Mammary epithelial cell (primary cell): ENCODE measurements at places on chromosomes 2 and 18.

DNA sequence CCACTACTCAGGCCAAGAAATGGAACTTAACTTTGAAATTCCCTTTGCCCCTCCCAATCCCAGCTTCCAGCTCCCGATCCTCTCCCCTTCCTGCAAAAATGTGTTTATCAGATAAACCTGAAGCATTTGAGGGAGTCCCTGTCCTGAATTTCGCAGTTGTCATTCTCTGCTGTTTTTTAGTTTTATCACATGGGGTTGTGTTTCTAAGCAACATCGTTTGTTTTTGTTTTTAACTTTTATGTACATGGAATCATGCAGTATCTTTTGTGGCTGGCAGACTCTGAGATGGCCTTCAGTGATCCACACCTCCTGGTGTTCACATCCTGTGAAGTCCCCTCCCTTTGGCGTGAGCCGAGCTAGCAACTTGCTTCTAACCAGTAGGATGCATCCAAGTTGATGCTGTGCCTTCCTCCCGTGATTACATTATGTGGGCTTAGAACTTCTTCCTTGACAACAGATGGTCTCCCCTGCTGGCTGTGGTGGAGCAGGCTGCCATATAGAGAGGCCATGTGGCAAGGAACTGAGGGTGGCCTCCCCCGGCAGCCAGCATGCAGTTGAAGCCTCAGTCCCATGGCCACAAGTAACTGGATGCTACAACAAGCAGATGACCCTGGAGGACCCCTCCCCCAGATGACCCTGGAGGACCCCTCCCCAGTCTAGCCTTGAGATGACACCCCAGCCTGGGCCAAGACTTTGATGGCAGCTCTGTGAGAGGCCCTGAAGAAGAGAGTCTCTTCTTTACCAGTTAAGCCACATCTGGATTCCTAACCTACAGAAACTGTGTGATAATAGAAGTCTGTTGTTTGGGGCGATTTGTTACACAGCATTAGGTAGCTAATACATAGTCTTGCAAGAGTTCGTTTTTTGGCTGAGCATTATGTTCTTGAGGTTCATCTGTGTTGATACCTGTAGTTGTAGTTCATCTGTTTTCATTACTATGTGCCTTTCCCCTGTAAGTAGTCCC, 27.7 kb downstream of the SH3BP4 start:
- DNase-seq = no peak

- no peak for DNase-seq
These were observed 279.5 kb upstream of the PARD3B start for GRCh38 chr2:204265681-204266181.

DNA sequence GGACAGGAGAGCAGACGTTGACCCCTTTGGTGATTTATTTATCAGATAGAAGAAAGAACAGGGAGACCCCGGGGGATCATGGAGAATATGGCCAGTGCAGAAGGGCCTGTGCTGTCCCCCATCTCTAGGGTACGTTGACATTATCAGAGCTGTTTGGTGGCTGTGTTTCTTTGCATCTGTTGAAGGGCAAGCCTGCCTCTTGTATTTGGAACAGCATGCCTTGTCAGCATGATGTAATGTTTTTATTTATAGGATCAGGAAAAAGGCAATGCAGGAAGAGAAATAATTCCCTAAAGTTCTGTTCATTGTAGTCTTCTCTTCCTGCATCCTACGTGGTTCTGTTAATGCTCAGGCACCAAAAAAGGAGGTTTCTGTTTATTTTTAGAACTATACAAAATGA, 49.8 kb upstream of the CABYR start:
- no peak for DNase-seq

GRCh38 chr18:21100146-21100545, 11.5 kb downstream of the ROCK1 start:
- no peak for DNase-seq

DNA sequence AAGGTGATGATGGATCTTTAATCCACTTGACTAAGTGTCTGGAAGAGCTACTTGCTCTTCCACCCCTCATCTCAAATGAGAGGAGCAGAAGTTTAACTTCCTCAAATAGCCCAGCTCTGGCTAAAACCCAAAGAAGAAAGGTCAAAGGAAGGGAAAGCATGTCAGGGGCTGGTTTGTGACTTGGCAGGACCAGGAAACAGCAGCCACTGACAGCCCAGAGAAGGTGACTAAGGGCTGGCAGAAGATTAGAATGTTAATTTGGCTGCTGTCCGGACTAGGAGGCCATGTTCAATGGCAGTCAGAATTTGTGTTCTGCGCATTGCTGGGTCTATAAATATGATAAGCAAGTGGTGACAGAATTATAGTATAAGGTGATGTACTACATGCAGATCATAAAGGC, 386.2 kb downstream of the SETBP1 start:
- no peak for DNase-seq

- no peak for DNase-seq
These were observed 30.0 kb upstream of the HS6ST1 start for GRCh38 chr2:128348701-128349100.

GRCh38 chr2:172722481-172722880, 13.2 kb upstream of the RAPGEF4 start:
- peak; percentile 35 for DNase-seq

- DNase-seq = no peak
These were observed 787 bp downstream of the ERBB4 start for GRCh38 chr2:212537726-212538304.

- DNase-seq = peak; percentile 17
These were observed 49.3 kb upstream of the RAB6D start for GRCh38 chr2:131413148-131413747.
